ENCODE measurements at places on chromosomes 7 and 10. TPM values are rescaled to one million over a fixed set of nuclear protein-coding genes. Genes with fewer than 3 reads are reported as not detected.

The MORN4 gene
- 29.4 TPM for total RNA-seq

- no peak for DNase-seq
Observed at GRCh38 chr10:104578671-104579070, 62.4 kb upstream of the SORCS3 start.

The GTF2IRD2 gene
- total RNA-seq = 14.6 TPM

DNA sequence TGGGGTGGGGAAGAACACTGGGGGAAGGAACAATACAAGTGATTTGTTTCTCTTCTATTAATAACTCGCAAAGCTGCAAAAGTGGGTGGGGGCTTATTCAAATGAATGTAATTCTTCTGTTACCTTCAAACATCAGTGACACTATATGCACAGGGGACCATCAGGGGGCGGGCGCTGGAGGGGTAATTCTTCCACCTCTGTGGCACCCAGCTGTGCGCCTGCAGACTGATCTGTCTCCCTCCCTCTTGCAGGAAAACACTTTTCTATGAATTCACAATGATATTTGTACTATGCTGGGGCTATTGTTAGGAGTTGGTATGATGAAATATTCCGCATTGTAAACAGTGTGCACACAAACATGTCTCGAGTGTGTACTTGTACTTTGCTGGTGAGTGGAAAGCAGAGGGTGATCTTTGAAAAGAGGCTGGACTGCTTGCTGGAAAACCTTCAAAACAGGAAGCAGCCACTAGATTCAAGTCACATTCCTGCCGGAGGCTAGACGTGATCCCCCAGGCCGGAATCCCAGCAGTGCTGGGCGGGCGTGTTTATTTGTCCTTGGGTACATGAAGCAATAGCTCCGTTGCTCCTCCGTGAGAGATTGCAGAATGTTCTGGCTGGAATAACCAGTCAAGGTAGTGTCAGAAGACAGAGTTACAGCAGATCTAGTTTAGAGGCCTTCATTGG lies 15.8 kb upstream of the BNIP3 start:
- no peak for DNase-seq

The NODAL gene
- total RNA-seq = not detected

- peak; percentile 46 for DNase-seq
Observed at GRCh38 chr10:43255634-43256431, 11.0 kb downstream of the RASGEF1A start.

DNA sequence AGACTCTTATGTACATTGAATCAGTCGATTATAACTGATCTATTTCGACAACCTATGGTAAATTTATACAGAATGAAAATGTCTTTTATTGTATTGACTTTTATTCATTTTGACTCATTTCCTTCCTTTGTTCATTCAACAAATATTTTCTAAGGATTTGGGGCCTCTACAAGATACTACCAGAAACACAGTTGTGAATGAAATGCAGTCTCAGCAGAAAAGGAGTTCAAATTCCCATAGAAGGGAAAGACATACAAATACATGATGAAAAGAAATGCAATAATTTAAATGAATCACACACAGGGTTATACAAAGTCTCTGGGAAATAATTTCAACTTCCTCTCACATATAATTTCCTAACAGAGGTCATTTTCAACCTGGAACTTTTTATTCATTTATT lies 134.0 kb upstream of the SEMA3A start:
- no peak for DNase-seq

- DNase-seq = peak; percentile 73
Observed at GRCh38 chr7:100745184-100745583, 11.8 kb downstream of the ZAN start.

DNA sequence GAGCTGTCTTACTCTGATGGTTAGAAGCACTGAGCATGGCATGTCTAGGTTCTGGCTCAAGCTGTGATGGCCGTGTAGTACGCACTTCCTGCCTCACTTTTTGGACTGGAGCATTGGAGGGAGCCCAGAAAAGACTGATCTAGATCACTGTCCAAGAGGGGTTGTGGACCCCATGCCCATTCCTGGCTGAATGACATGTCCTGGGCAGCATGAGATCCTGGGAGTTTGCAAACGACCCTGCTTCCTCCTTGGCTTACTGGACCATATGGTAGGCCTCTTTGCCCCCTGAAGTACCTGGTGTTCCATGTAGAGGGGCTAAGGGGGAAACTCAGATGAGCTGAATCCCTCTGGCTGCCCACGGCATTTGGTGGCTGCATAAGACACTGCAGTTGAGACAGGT lies 36.7 kb downstream of the ARHGAP22 start:
- no peak for DNase-seq

DNA sequence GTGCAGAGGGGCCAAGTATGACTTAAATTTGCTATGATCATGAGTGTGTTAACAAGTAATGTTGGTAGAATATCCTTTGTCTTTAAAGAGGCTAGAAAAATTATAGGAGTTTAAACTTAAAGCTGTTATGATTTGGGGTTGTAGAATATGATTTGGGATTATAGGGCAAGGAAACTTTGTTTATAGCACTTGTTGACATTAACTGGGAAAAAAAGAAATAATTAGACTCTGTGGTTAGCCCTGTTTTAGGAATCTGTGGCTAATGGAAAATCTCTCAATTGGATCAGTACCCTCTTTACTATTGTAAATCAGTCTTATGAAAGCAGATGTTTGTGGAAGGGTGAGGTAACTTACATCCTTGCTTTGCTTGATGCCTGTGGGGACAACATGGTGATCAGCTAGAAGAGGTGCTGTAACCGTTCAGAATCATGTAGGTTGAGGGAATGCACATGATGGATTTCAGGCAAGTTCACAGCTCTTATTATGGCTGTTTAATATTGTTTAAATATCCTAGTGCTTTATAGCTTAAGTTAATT lies 11.1 kb downstream of the ING3 start:
- DNase-seq = no peak

The PALD1 gene
- 13.8 TPM for total RNA-seq

The SLC26A5 gene
- total RNA-seq = not detected

DNA sequence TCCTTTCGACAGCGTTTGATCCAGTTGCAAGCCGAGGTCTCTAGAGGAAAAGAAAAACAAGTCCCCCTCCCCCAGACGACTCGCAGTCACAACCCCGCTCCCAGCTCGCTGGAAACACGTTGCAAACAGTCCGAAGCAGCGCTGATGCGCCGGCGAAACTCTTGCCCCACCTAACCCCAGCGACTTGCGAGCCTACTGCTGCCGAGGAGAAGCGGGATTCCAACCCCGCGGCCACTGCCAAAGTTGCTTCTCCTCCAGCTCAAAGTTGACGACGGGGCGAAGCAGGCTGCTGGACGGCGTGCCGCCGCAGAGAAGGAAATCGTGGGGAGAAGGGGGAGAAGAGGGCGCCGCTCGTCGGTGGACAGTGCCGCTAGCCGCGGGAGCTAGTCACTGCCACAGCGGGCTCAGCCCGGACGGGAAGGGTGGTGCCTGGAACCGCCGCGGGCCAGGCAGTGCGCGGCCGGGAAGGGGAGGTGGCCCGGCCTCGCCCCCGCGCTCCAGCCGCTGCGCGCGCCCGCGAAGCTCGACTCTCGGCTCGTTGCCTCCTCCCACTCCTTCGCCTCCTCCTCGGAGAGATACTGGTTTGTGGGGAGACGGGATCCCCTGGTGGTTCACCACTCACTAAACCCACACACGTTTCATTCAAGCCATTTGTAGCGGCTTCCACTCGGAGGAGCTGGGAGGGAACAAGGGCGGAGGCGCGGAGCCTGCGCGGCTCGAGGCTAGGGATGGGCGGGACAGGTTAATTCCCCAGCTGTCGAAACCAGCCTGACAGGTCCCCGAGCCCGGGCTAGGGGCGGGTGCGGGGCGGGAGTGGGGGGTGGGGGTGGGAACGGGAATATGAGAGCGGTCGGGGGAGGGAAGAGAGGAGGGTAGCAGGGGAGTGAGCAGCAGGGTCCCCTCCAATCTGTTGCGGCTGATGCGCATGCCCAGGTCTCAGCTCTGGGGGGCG lies at the start of gene GPR37:
TSS of gene GPR37 (minus strand) at position 392 of the 952 bp plus-strand sequence. CDS start 816 bp downstream, outside the sequence.
- peak; percentile 34 for DNase-seq

DNA sequence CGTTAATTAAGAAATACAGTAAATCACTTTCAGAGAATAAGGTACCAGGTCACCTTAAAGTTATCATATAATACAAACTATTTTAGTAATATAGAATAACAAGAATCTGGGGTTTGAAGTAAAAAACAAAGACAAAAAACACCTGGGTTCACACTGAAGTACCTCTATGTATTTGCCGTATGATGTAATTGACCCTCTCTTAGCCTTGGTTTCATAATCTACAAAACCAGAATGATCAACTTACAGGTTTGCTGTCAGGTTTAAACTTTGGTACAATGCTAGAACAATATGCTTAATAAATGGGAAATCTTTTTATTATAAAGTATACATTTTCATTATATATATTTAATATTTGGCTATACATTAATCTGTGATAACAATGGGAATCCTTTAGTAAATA lies 58.3 kb downstream of the CDCA7L start:
- no peak for DNase-seq

DNA sequence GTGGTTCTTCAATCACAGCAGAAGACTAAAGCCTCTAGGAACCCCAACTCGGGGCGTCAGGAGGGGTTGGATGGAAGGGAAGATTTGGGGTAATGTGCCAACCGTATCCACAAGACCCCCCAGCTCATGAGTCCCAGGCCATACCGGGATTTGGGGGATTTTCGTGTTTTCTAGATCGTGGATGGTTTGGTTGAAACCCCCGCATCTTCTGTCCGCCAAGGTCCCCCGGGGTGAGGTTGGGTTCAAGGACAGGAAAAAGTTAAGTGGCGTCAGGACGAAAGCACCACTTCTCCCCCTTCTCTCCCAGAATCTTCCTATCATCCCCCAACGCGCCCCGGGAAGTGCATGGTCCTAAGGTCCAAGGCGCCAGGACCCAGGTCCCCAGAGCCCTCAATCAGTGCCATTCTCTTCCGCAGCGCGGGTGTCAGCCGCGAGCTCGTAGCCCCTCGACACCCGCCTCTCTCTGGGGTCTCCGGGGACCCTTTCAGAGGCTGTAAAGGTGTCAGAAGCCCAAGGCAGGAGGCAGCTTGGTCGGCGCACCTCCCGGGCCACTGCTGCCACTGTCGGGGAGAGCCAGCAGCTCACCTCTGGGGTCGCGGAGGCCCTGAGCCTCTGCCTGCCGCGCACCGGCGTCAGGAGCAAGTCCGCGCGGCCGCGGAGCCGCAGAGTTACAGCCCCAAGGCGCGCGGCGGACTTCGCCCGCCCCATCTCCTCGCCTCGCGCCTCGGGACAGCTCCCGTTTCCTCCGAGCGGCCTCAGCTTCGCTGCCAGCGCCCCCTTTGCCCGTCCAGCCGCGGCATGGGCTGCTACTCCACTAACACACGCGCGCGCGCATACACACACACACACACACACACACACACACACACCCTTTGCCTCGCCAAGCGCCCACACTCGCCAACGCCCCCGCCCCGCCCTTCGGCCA lies 1.5 kb downstream of the MKX start:
- DNase-seq = peak; percentile 34

- no peak for DNase-seq
Observed at GRCh38 chr10:132540456-132540855, 2.9 kb downstream of the INPP5A start.

The PAPSS2 gene
- 29.6 TPM for total RNA-seq
